ENCODE measurements at places on chromosomes 3 and 15. TPM values are rescaled to one million over a fixed set of nuclear protein-coding genes. Genes with fewer than 3 reads are reported as not detected.

The GP5 gene
- 1.1 TPM for total RNA-seq

The SLC22A13 gene
- 0.58 TPM for total RNA-seq

The TAMM41 gene
- 3.7 TPM for total RNA-seq

The PLEKHO2 gene
- 14.4 TPM for total RNA-seq

The TRIM71 gene
- total RNA-seq: not detected

The GUCA1C gene
- not detected for total RNA-seq

The GOLGA6L10 gene
- 0.19 TPM for total RNA-seq

The GOLGA6L7 gene
- not detected for total RNA-seq

The BNC1 gene
- total RNA-seq: 5.8 TPM
